ENCODE measurements at places on chromosomes 11 and 22. TPM values are rescaled to one million over a fixed set of nuclear protein-coding genes. Genes with fewer than 3 reads are reported as not detected.

GRCh38 chr11:109088086-109088485 lies 333.9 kb upstream of the C11orf87 start:
- no peak for DNase-seq
- no peak overlapping the region for H3K4me3 ChIP-seq
- no peaks in the 10 kb centered on the region for H3K4me1 ChIP-seq
- H3K27me3 ChIP-seq, result no peaks in the 10 kb centered on the region
- no peak overlapping the region for H3K27ac ChIP-seq

The CHRDL2 gene
- not detected for polyA plus RNA-seq

DNA sequence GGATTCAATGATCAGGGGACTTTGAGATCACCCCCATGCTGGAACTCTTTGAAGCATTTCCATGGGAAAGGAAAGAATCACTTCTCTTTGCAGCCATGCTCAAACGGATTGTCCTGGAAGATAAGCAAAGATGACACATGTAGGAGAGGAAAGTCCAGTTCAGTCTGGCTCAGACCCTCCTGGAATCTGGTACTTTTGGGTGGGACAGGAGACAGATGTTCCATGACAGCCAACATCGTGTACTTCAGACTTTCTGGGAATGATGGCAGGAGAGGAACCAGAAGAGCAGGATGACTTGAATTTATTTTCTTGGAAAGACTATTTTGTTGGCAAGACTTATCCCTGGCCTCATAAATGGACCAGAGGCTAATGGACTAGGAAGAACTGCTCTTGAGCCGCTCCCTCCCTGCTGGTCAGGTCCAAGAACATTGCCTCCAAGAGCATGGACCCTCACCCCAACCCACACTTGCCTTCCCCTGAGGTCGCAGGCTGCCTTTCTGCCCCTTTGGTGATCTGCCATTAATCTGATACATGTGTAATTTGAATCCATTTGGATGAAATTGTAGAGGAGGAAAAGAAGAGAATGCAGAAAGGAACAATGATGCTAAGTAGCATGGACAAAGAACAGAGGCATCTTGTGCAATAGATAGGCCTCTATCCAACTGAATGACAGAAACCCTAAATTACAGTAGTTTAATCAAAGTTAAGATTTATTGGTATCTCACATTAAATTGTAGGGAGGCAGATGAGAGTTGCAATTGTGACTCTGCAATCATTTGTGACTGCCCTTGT lies 201.0 kb downstream of the SNX19 start:
- no peaks in the 10 kb centered on the region for H3K36me3 ChIP-seq
- no peak overlapping the region for H3K27ac ChIP-seq
- H3K27me3 ChIP-seq, result peaks cover 7% of the 10 kb centered on the region
- no peak for DNase-seq
- H3K4me1 ChIP-seq, result no peaks in the 10 kb centered on the region

GRCh38 chr11:98056945-98057344 lies 963.8 kb upstream of the CNTN5 start:
- H3K4me1 ChIP-seq, result no peaks in the 10 kb centered on the region
- no peak overlapping the region for H3K27ac ChIP-seq
- DNase-seq, result no peak

DNA sequence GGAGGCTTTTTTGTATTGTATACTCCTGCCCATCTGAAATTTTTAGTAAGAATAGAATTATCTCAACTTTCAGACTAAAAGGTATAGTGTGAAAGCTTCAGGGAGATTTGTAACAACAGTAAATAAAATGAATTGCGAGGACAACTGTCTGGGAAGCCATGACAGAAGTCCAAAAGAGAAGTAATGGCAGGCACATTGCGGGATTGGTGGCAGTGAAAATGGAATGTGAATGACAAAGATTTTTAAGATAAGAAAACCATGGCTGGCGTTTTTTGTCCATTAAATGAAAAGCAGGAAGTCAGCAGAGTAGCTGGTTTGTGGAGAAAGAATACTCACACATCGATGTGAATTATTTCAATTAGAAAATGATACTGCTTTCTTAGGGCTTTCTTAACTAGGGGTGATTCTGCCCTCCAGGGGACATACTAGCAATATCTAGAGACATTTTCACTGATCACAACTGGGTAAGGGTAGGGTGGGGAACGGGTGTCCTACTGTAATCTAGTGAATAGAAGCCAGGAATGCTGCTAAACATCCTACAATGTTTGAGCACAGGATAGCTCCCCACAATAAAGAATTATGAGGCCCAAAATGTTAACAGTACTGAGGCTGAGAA lies 1.6 kb downstream of the NPAT start:
- no peak for DNase-seq
- peak overlapping the region; percentile 88 for H3K4me3 ChIP-seq
- H3K27me3 ChIP-seq, result no peaks in the 10 kb centered on the region
- peaks cover 27% of the 10 kb centered on the region for H3K4me1 ChIP-seq

DNA sequence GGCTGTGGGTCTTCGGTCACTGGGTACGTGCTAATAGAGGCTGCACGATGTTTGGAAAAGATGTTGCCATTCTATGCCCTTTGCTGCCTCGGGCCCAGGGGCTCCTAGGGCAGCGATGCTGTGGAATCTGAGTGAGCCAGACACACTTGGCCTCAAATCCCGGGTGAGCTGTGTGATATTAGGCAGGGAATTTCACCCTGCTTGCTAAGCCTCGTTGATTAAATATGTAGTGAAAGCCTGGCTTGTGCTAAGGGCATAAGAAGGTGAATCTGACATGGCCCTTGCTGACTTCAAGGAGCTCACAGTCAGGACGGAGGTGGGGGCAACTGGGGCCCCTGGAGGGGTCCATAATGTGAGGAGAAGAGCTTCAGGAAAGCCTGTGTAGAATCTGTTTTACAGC lies 5.4 kb upstream of the HMOX1 start:
- no peaks in the 10 kb centered on the region for H3K27me3 ChIP-seq
- DNase-seq, result no peak
- H3K36me3 ChIP-seq, result no peaks in the 10 kb centered on the region

- H3K4me3 ChIP-seq, result no peak overlapping the region
- H3K4me1 ChIP-seq, result no peaks in the 10 kb centered on the region
- H3K27ac ChIP-seq, result no peak overlapping the region
- peaks cover 5% of the 10 kb centered on the region for H3K27me3 ChIP-seq
- peak; percentile 45 for DNase-seq
These were observed 12.3 kb upstream of the ASRGL1 start for GRCh38 chr11:62324731-62325556.

- no peak overlapping the region for H3K4me3 ChIP-seq
- peaks cover 6% of the 10 kb centered on the region for H3K4me1 ChIP-seq
- no peak overlapping the region for H3K27ac ChIP-seq
These were observed 879 bp downstream of the TMEM121B start for GRCh38 chr22:17120281-17120680.

DNA sequence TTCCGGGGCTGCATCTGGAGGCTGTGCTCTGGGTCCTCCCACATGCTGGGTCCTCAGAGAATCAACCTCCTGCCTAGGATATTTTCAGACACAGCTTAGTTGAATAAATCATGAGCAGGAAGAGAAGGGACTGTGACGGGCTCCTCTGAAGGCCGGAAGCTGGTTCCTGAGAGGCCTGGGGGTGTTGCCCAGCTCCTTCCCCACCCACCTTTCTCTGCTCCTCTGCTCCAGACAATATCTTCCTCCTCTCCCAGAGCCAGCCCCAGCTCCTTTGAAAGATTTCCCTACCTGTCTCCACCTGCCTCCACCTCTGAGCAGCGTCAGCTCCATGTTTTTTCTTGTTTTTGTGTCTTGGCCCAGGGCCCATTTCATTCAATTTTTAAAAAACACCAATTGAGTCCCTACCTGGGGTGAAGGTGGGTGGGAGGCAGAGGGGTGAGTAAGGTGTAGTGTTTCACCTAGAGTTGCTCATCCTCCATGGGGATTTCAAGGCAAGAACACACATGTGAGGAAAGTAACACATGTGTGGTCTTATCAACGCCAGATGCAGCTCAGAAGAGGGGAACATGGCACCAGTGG lies 24.8 kb upstream of the THY1 start:
- no peaks in the 10 kb centered on the region for H3K4me1 ChIP-seq
- H3K27me3 ChIP-seq, result peaks cover 2% of the 10 kb centered on the region
- no peak overlapping the region for H3K27ac ChIP-seq
- no peaks in the 10 kb centered on the region for H3K36me3 ChIP-seq
- H3K4me3 ChIP-seq, result no peak overlapping the region
- no peak for DNase-seq

The SCUBE2 gene
- 0.54 TPM for polyA plus RNA-seq

The ASRGL1 gene
- polyA plus RNA-seq, result 23.7 TPM

DNA sequence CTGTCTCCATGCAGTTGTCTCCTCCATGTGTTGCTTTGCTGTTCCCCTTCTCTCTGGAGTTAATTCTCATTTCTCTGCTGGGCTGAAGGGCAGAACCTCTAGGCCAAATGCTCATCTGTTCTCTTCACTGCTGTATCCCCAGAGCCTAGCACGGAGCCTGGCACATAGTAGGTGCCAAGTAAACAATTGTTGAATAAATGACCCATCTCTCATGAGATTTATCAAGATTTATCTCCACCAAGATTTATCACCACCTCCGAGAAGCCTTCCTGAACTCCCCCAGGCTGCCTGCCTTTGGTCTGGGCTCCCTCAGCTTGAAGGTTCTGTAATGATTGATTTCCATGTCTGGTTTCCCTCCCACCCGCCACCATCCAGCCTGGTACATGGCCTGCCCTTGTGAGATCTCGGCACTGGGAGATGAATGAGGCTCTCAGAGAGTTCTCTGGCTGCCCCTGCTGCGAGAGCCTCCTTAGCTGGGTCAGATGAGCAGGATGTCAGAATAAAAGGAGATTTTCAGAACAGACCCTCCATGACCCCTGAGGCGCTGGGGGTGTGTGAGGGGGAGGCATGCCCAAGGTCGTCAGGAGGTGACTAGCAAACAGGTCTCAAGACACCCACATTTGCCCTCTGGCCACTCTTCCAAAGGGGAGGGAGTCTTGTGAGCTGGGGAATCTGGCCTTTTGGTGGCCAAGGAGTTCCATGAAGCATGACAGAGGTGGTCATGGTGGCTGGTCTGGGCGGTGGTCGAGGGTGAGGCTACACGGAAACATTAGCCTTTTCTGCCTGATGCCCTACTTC lies 2.4 kb upstream of the GDPD5 start:
- no peak overlapping the region for H3K27ac ChIP-seq
- peaks cover 17% of the 10 kb centered on the region for H3K4me1 ChIP-seq
- no peaks in the 10 kb centered on the region for H3K36me3 ChIP-seq
- H3K4me3 ChIP-seq, result no peak overlapping the region
- DNase-seq, result no peak

- no peak overlapping the region for H3K4me3 ChIP-seq
- no peak overlapping the region for H3K27ac ChIP-seq
- peak; percentile 24 for DNase-seq
- no peaks in the 10 kb centered on the region for H3K4me1 ChIP-seq
- no peaks in the 10 kb centered on the region for H3K27me3 ChIP-seq
- no peaks in the 10 kb centered on the region for H3K36me3 ChIP-seq
These were observed 311.4 kb downstream of the DYNC2H1 start for GRCh38 chr11:103420593-103420992.

Data from endothelial cell of umbilical vein (primary cell).